Progenitor cell of endocrine pancreas (in vitro differentiated cells): ENCODE measurements at places on chromosomes 6 and 20.
A peak's percentile ranks its signal among the peaks of the same experiment; 100 is the strongest.

DNA sequence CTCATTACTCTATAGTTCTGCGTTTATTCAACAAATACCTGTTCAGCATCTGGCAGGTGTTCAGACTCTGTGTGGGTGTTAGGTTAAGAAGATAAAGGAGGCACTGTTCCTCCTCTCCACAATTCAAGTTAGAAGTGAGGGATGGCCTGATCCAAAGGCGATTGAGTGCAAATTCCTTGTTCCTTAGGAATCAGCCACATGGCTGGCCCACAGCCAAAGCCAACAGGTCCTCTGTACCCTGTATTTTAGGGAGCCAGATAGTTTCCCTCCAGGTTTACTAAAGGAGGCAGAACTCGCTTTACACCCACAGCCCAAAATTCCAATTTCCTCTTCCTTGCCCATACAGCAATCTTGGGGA, 5.0 kb upstream of the CD40 start:
- H3K27ac ChIP-seq: peak overlapping the region; percentile 27
- peaks cover 45% of the 10 kb centered on the region for H3K27me3 ChIP-seq
- no peaks in the 10 kb centered on the region for H3K36me3 ChIP-seq

DNA sequence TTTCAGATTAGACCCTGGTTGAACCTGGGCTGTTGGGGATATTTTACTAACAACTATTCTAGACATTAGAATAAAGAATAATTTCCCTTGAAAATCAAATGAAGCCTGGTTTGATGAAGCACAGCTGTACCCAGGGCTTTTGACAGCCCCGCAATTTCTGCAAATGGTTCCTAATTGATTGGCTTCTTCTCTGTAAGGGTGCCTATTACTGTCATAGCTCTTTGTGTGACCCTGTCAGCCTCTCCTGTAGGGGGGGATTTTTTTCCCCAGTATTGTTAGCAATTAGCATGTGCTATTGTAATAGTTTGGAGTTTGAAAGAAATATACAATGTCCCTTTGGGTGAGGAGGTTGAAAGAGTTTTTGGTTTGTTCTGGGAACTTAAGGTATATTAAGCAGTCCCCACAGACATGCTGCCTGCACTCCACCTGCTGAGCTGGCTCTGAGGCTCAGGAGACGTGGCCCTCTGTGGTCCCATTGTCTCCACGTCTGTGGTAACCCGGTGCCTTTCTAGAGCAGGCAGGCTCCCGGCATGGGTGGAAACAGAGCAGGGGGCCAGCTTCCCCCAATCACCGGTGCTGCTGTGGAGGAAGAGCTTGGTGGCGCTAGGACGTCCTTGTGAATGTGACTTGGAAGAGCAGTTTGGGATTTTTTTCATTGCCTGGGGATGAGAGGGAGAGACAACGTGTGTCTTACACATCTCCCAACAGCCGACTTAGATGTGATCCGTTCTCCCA, 47.3 kb upstream of the CLDN20 start:
- peaks cover 6% of the 10 kb centered on the region for H3K27me3 ChIP-seq
- H3K27ac ChIP-seq: peak overlapping the region; percentile 5
- H3K4me1 ChIP-seq: peaks cover 5% of the 10 kb centered on the region
- DNase-seq: no peak
- peaks cover 4% of the 10 kb centered on the region for H3K36me3 ChIP-seq

- no peak overlapping the region for H3K27ac ChIP-seq
- no peak for DNase-seq
- H3K4me1 ChIP-seq: peaks cover 17% of the 10 kb centered on the region
- no peaks in the 10 kb centered on the region for H3K27me3 ChIP-seq
- H3K4me3 ChIP-seq: no peak overlapping the region
Measured at GRCh38 chr6:166056637-166057036, 111.0 kb downstream of the TBXT start.

DNA sequence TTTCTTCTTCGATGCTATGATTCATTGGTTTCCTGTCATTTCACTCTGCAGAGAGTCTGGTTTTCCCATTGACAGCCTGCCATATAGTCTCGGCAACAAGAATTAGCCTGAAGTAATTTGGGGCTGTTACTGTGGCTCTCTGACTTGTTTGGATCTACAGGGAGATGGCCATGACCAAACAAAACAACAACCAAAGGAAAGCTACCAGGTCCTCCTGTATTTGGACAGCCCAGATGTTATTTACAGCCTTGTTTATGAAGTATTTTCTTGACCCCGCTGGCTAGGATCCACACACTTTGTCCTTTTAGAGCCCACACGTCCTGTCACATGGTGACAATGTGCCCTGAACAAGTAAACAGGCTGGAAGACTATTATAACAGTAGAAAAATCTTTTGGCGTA, 111.4 kb upstream of the PREP start:
- no peak overlapping the region for H3K27ac ChIP-seq
- no peak for DNase-seq
- peaks cover 14% of the 10 kb centered on the region for H3K27me3 ChIP-seq

DNA sequence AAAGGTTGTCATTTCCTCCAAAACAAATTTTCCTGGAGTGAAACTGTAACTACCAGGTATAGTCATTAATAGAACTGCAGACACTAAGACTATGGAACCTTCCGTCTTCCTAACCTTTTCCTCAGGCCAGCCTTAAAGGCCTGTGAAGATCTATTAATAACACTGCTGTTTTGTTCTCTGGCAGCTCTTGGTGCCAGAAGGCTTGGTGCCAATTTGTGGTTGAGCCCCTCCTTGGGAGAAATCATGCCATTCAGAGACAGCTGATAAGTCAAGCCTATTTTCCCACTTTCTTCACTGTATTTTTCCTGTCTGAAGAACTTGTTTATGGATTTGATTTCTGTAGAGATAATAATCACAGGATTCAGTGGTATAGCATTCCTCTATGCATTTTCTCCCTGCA, 64.8 kb downstream of the HCRTR2 start:
- no peak for DNase-seq
- no peaks in the 10 kb centered on the region for H3K36me3 ChIP-seq
- no peaks in the 10 kb centered on the region for H3K27me3 ChIP-seq
- H3K4me3 ChIP-seq: no peak overlapping the region
- no peak overlapping the region for H3K27ac ChIP-seq

GRCh38 chr20:60669211-60669610, 582.9 kb upstream of the CDH4 start:
- H3K36me3 ChIP-seq: no peaks in the 10 kb centered on the region
- H3K4me1 ChIP-seq: no peaks in the 10 kb centered on the region
- DNase-seq: no peak
- peaks cover 62% of the 10 kb centered on the region for H3K27me3 ChIP-seq
- H3K4me3 ChIP-seq: no peak overlapping the region

GRCh38 chr6:125746731-125747588, 2.5 kb upstream of the HEY2 start:
- peak overlapping the region; percentile 39 for H3K27ac ChIP-seq
- H3K4me1 ChIP-seq: peaks cover 20% of the 10 kb centered on the region

DNA sequence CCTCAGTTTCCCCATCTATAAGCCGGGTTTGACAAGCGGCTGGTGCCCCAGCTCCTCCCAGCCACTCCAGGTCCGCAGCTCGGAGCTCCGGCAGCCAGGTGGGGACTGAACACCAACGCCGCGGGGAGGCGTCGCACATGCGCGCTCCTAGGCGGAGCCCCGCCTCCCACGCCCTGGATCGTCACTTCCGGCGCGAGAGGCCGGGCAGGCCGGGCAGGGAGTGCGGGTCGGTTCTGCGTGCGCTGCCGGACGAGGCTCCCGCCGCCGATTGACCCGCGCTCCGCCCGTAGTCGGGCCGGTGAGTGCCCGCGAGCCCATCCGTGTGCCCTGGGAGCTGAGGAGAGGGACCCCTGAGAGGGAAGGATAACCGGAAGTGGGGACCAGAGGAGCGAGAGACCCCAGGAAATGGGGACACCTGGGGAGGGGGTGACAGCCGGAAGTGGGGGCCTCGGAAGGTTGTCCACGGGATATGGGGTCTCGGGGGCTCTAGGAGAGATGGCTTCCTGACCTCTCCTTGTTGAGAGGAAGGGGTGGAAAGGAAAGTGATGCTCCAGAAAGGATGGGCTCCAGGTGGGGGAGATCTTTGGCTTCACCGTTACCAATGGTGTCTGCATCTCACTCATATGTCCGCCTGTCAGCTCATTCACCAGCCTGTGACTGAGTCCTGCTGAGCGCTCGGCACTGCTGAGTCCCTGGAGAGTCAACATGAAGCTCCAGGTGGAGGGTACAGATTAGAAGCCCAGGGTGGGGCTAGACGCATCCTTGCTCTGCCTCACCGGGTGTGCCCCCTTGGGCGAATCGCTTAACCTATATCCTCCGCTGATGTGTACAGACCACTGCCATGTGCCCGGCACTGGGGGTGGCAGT, at the start of gene TTPAL:
Gene TTPAL (plus strand): TSS at position 181 of the 867 bp plus-strand sequence. CDS start 4,126 bp downstream, outside the sequence.
- peaks cover 12% of the 10 kb centered on the region for H3K4me1 ChIP-seq
- H3K36me3 ChIP-seq: no peaks in the 10 kb centered on the region
- peak; percentile 79 for DNase-seq
- H3K4me3 ChIP-seq: peak within 1 kb of the TSS; percentile 97

DNA sequence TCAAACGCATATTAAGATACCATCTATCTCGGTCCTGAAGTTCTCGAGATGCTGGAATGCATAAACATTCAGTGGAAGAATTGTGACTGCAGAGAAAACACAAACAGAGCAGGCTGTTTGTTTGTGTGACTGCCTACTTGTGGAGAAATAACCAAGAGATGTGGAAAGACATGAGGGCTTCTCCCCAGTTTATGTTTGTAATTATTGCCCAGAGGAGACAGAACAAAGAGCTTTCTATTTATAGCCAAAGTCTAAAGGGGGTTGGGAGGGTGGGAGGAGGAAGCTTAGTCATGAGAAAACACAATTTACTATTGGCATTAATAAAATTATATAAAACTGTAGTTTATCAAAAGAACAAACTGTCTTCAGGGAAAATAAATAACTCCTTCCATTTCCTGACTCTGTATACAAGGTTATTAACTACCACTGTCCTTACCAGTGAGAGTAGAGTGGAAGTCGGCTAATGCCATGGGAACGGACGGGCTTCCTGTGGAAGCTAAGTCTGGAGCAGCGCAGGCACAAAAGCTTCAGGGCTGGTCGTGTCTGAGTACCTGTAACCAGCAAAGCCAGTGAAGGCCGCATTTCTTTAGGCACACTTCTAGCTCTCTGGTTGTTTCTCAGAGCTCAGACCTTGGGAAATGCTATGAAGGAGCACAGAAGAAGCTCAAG, 200.2 kb upstream of the SUPT3H start:
- no peak for DNase-seq
- H3K36me3 ChIP-seq: no peaks in the 10 kb centered on the region
- H3K4me1 ChIP-seq: no peaks in the 10 kb centered on the region

GRCh38 chr6:11492464-11493290, 44.9 kb upstream of the TMEM170B start:
- DNase-seq: no peak
- H3K27me3 ChIP-seq: peaks cover 11% of the 10 kb centered on the region
- no peak overlapping the region for H3K27ac ChIP-seq
- no peaks in the 10 kb centered on the region for H3K4me1 ChIP-seq
- no peaks in the 10 kb centered on the region for H3K36me3 ChIP-seq
- no peak overlapping the region for H3K4me3 ChIP-seq

GRCh38 chr20:50229156-50229607, 38.6 kb downstream of the CEBPB start:
- H3K36me3 ChIP-seq: no peaks in the 10 kb centered on the region
- no peak overlapping the region for H3K27ac ChIP-seq
- peaks cover 8% of the 10 kb centered on the region for H3K27me3 ChIP-seq
- H3K4me1 ChIP-seq: no peaks in the 10 kb centered on the region
- DNase-seq: no peak
- no peak overlapping the region for H3K4me3 ChIP-seq

- no peaks in the 10 kb centered on the region for H3K36me3 ChIP-seq
- no peak overlapping the region for H3K27ac ChIP-seq
- peaks cover 3% of the 10 kb centered on the region for H3K4me1 ChIP-seq
- no peak for DNase-seq
- no peak overlapping the region for H3K4me3 ChIP-seq
- H3K27me3 ChIP-seq: peaks cover 7% of the 10 kb centered on the region
Measured at GRCh38 chr20:60804918-60805630, 447.0 kb upstream of the CDH4 start.

DNA sequence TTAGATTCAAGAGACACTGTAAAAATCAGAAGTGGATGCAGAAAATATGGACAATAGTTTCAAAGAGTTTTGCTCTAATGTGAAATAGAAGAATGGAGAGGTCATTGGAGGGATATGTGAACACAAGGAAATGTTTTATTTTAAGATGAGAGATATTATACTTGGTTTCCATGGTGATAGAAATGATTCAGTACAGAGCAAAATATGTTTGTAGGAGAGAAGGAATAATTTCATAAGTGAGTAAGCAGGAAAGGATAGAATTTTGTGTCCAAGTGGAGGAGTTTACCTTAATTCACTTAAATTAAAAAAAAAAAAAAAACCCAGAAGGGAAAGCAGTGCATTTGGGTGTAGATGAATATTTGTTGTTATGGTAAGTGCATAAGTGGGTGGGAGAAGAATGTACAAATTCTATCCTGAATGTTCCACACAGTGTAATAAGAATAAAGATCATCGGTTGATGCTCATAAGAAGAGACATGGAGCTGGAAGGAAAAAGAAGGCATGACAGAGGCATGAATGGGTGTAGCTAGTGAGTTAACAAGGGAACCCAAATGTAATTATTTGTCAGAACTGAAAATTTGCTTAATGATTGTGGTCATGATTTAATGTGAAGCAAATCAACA, 688.9 kb upstream of the GJE1 start:
- DNase-seq: no peak
- H3K27ac ChIP-seq: no peak overlapping the region
- H3K36me3 ChIP-seq: no peaks in the 10 kb centered on the region

DNA sequence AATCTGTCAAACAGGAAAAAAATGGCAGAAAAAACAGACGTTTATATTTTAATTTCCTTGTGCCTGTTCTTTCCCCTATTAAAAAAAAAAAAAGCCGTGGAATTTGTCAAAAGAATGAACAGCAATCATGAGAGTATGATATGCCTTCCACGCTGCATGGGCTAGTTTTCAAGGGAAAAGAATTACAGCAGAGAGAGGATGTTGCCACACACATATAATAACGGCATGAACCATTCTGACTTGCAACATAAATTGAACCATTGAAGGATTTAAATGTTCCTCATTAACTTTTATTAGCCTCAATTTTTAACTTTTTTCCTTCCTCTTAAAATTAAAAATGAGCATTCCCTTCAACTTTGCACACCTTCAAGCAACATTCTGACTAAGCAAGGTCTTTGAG, 301.8 kb downstream of the FOXC1 start:
- H3K4me3 ChIP-seq: no peak overlapping the region
- no peak for DNase-seq
- H3K27ac ChIP-seq: no peak overlapping the region
- no peaks in the 10 kb centered on the region for H3K36me3 ChIP-seq
- H3K27me3 ChIP-seq: peaks cover 6% of the 10 kb centered on the region

- no peak for DNase-seq
- no peak overlapping the region for H3K4me3 ChIP-seq
- H3K36me3 ChIP-seq: no peaks in the 10 kb centered on the region
Measured at GRCh38 chr20:24651171-24651975, 181.9 kb downstream of the SYNDIG1 start.

DNA sequence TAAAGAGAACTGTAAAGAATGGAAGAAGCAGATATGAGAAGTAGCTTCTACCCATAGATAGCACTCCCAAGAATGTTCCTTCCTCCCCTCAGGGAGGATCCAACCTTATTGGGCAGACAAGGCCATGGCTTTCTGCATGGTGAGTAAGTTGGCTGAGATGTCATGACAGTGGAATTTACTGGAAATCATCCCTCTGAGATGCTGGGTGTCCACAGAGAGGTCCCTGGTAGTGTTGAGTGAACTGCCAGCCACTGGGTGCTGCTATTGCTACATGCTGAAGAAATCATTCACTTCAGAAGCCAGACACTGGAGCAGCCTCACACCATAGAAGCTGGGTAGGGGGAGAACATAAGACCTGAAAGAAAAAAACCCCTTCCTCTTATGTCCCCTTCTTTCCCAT, 46.4 kb upstream of the FERMT1 start:
- no peak overlapping the region for H3K4me3 ChIP-seq
- H3K36me3 ChIP-seq: no peaks in the 10 kb centered on the region
- no peaks in the 10 kb centered on the region for H3K27me3 ChIP-seq
- H3K4me1 ChIP-seq: no peaks in the 10 kb centered on the region
